ENCODE measurements at places on chromosomes 12 and 14. TPM values are rescaled to one million over a fixed set of nuclear protein-coding genes. Genes with fewer than 3 reads are reported as not detected.

Gene ADAM21
- 0.09 TPM for total RNA-seq

Gene SMARCC2
- 46.8 TPM for total RNA-seq

Gene STON2
- 34.5 TPM for total RNA-seq

Gene PTGER2
- 1.4 TPM for total RNA-seq

Gene EFS
- 20.8 TPM for total RNA-seq

Gene IL26
- total RNA-seq, result not detected

Gene HCAR2
- not detected for total RNA-seq

Gene PIK3C2G
- 0.18 TPM for total RNA-seq

Gene FOXN4
- 0.04 TPM for total RNA-seq

Gene PRH2
- total RNA-seq, result not detected

Gene FLVCR2
- 11.0 TPM for total RNA-seq

Gene NAV3
- 34.6 TPM for total RNA-seq

DNA sequence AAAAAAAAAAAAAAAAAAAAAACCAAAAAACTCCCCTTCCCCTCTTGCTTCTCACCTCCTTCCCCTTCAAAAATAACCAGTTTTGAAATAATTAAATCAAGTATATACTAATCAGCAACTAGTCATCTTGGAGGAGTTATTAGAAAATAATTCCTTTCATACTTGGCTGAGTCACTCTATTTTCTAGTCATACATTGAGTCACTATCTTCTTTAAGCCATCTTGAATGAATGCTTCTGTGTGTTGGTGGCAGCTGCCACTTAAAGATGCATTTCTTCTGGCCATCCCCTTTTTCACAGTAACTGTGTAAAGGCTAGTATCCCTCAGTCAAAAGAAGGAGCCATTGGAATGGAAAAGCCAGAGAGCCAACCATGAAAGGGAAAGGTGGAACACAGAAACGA lies 84.2 kb upstream of the TMEM263 start:
- peaks cover 10% of the 10 kb centered on the region for H3K36me3 ChIP-seq
- H3K4me3 ChIP-seq, result no peak overlapping the region
- DNase-seq, result no peak
- no peaks in the 10 kb centered on the region for H3K4me1 ChIP-seq

DNA sequence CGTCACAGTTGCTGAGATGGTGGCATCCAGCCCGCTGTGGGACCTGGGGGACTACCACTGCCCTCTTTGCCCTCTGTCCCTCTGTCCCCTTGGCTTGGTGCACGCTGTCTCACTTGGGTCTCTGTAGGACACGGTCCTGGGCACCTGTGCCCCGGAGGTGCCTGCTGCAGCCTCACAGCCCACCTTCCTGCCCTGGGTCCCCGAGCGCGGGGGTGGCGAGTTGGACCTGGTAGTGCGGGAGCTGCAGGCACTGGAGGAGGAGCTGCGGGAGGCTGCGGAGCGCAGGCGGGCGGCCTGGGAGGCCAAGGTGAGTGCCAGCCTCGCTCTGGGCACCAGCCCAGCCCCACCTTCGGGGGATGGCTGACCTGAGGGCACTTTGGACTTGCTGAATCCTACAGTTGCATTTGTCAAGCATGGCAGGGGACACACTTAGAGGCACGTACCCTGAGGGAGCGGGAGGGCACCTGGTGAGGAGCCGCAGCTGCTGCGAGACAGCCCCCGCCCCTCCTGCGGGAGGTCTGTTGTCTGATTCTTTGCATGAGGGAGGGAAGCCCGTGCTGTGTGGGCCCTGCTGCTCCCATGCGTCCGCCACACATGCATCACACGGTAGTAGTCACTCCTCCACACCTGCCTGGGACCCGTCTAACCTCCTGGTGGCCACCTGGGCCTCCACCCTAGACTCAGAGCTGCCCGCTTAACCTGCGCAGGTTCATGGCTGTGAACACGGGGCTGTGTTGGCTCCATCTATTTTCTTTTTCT lies 6.8 kb downstream of the TEDC1 start:
- H3K27me3 ChIP-seq, result no peaks in the 10 kb centered on the region
- H3K36me3 ChIP-seq, result peaks cover 7% of the 10 kb centered on the region
- no peak overlapping the region for H3K27ac ChIP-seq
- H3K4me3 ChIP-seq, result no peak overlapping the region
- H3K4me1 ChIP-seq, result peaks cover 23% of the 10 kb centered on the region
- DNase-seq, result no peak

DNA sequence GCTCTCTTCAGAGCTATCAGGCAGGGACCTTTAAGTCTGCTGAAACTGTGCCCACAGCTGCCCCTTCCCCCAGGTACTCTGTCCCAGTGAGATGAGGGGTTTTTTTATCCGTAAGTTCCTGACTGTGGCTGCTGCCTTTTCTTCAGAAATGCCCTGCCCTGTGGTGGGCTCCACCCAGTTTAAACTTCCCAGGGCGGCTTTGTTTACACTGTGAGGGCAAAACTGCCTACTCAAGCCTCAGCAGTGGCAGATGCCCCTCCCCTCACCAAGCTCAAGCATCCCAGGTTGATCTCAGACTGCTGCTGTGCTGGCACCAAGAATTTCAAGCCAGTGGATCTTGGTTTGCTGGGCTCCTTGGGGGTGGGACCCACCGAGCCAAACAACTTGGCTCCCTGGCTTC lies 46.9 kb upstream of the SLC16A7 start:
- no peak overlapping the region for H3K4me3 ChIP-seq
- H3K27me3 ChIP-seq, result no peaks in the 10 kb centered on the region
- DNase-seq, result no peak
- no peaks in the 10 kb centered on the region for H3K4me1 ChIP-seq
- no peak overlapping the region for H3K27ac ChIP-seq

GRCh38 chr12:46360908-46361666 lies 11.5 kb downstream of the SLC38A2 start:
- H3K4me1 ChIP-seq, result no peaks in the 10 kb centered on the region
- H3K27ac ChIP-seq, result no peak overlapping the region
- no peak overlapping the region for H3K4me3 ChIP-seq
- peaks cover 45% of the 10 kb centered on the region for H3K36me3 ChIP-seq
- DNase-seq, result no peak

DNA sequence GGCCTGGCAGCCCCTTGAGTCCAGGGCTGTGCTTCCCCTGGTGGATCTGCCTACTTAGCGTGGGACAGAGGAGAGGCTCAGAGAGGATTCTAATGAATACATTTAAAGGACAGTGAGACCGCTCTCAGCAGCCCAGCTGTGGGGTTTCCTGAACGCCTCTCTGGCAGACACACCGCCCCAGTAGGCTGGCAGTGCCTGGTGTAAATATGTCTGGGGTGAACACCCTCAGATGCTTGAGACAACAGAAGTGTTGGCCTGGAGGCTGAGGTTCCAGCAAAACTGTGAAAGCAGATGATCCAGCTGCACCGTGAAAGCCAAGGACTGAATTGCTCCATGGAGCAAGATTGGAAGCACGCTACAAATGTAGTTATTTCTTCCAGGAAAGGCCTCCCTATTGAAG lies 55.1 kb downstream of the LRRC74A start:
- H3K27ac ChIP-seq, result peak overlapping the region; percentile 40
- no peaks in the 10 kb centered on the region for H3K27me3 ChIP-seq
- no peak overlapping the region for H3K4me3 ChIP-seq

DNA sequence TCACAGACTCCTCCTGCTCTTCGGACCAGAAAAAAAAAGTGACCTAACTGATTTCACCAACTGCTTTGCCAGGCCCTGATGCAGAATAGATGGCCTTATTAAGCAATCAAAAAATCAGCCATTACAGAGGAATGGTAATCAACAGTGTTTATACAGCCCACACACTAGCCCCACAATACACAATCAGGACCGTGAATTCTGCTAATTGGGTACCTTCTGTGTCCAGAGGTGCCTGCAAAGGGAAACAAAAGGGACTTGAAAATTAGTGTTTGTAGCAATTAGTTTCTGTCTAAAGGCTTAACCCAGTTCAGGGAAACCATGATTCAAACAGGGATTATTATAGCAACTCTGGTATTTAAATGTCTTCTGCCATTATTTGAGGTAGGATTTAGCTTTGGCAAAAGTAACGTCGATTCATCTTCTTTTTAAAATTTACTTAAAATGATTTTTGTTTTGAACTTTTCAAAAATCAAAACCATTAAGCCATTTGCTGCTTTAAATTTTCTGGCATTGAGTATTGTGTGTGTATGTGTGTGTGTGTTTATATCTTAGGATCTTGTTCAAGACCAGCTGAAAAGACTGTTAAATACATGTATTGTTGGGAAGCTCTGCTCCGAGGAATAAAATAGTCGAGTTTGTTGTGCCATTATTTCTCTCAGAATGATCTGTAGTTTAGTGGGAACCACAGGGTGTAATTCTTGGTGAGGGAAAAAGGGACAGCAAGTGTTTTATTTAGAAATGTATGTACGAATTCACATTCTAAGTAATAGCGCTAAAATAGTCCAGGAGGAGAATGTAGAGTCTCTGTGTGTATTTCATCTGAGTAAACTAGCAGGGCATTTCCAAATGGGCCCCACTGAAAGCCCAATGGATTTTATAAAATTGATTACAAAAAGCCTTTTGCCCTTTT lies 156.1 kb downstream of the PTCSC3 start:
- no peaks in the 10 kb centered on the region for H3K27me3 ChIP-seq
- no peak overlapping the region for H3K4me3 ChIP-seq

GRCh38 chr14:30559638-30560091 lies 707 bp downstream of the G2E3 start:
- no peaks in the 10 kb centered on the region for H3K27me3 ChIP-seq
- DNase-seq, result peak; percentile 76
- H3K27ac ChIP-seq, result peak overlapping the region; percentile 96

- H3K4me3 ChIP-seq, result no peak overlapping the region
- no peaks in the 10 kb centered on the region for H3K27me3 ChIP-seq
- peak; percentile 89 for DNase-seq
- H3K36me3 ChIP-seq, result no peaks in the 10 kb centered on the region
These were observed 74.3 kb downstream of the IGF1 start for GRCh38 chr12:102406033-102406584.

- no peaks in the 10 kb centered on the region for H3K36me3 ChIP-seq
- no peak overlapping the region for H3K4me3 ChIP-seq
- H3K27ac ChIP-seq, result no peak overlapping the region
- H3K4me1 ChIP-seq, result no peaks in the 10 kb centered on the region
- H3K27me3 ChIP-seq, result no peaks in the 10 kb centered on the region
These were observed 377.8 kb downstream of the KCNH5 start for GRCh38 chr14:62667421-62667914.

DNA sequence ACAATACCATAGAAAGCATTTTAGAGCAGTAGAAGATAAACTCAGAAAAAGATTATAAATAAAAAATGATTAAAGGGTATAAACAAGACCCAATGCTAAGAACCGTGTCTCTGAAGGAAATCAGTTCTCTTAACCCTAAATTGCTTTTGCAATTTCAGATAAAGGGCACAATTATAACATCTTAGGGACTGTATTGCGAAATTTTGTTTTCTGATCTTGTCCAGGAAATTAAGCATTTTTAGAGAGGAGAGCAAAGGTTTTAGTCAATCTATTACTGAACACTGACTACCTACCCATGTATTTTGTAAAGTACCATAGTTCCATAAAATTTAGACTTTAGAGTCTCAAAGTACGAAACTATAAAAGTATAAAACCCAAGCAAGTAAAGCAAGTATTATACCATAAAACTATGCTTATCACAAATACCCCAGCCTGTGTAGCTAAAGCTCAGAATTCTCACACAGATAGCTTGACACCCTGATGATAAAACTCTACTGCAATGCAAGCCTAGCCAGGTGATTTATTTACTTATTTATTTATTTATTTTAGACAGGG lies 6.8 kb upstream of the CHPT1 start:
- no peak overlapping the region for H3K27ac ChIP-seq
- peaks cover 4% of the 10 kb centered on the region for H3K36me3 ChIP-seq
- H3K4me3 ChIP-seq, result no peak overlapping the region
- DNase-seq, result no peak

- no peak for DNase-seq
- H3K27me3 ChIP-seq, result peaks cover 14% of the 10 kb centered on the region
- no peaks in the 10 kb centered on the region for H3K36me3 ChIP-seq
These were observed 2.3 kb downstream of the AK7 start for GRCh38 chr14:96394047-96394815.

GRCh38 chr14:35499180-35499579 lies 34.8 kb upstream of the INSM2 start:
- H3K4me1 ChIP-seq, result no peaks in the 10 kb centered on the region
- no peaks in the 10 kb centered on the region for H3K27me3 ChIP-seq
- H3K27ac ChIP-seq, result no peak overlapping the region
- DNase-seq, result no peak

- DNase-seq, result no peak
- no peaks in the 10 kb centered on the region for H3K36me3 ChIP-seq
- no peaks in the 10 kb centered on the region for H3K27me3 ChIP-seq
- H3K27ac ChIP-seq, result no peak overlapping the region
These were observed 11.6 kb downstream of the HCAR2 start for GRCh38 chr12:122691566-122691965.

DNA sequence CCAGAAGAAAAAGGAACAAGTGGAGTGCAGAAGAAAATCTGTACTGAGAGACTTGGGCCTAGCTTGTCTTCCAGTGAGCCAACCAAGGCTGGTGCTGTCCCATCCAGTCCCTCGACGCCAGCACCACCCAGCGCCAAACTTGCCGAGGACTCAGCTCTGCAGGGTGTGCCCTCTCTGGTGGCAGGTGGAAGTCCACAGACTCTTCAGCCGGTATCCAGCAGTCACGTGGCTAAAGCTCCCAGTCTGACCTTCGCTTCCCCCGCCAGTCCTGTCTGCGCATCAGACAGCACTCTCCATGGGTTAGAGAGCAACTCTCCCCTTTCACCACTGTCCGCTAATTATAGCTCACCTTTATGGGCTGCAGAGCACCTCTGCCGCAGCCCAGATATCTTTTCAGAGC lies 15.6 kb downstream of the CIPC start:
- H3K27me3 ChIP-seq, result no peaks in the 10 kb centered on the region
- DNase-seq, result no peak
- no peak overlapping the region for H3K4me3 ChIP-seq
- peaks cover 2% of the 10 kb centered on the region for H3K4me1 ChIP-seq

GRCh38 chr12:45774508-45775162 lies 45.1 kb downstream of the ARID2 start:
- H3K4me1 ChIP-seq, result no peaks in the 10 kb centered on the region
- H3K36me3 ChIP-seq, result no peaks in the 10 kb centered on the region
- H3K27me3 ChIP-seq, result no peaks in the 10 kb centered on the region
- no peak overlapping the region for H3K4me3 ChIP-seq
- no peak for DNase-seq

DNA sequence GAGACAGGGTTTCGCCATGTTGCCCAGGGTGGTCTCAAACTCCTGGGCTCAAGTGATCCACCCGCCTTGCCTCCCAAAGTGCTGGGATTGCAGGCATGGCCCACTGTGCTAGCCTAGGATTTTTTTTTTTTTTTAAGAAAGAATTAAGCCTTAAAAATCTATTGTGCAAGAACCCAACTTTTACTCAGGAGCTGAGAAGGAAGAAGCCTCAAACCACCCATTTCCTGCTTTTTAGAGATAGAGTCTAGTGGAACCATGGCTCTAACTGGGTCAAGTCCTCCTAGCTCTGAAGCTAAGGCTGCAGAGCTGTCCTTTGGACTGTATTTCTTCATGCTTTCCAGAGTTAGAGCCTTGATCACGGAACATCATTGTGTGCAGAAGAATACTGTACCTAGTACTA lies 1.3 kb upstream of the TSFM start:
- peaks cover 21% of the 10 kb centered on the region for H3K36me3 ChIP-seq
- peaks cover 8% of the 10 kb centered on the region for H3K4me1 ChIP-seq
- H3K27me3 ChIP-seq, result no peaks in the 10 kb centered on the region
- DNase-seq, result no peak
- no peak overlapping the region for H3K27ac ChIP-seq

- H3K4me1 ChIP-seq, result no peaks in the 10 kb centered on the region
- no peak for DNase-seq
- no peak within 1 kb of the TSS for H3K27ac ChIP-seq
- H3K36me3 ChIP-seq, result no peaks in the 10 kb centered on the region
- H3K4me3 ChIP-seq, result no peak within 1 kb of the TSS
- no peaks in the 10 kb centered on the region for H3K27me3 ChIP-seq
These were observed at the start of gene IFNG-AS1 for GRCh38 chr12:67989184-67989920. Gene IFNG-AS1 (plus strand): TSS chr12:67989447.

- H3K27me3 ChIP-seq, result no peaks in the 10 kb centered on the region
- H3K27ac ChIP-seq, result no peak overlapping the region
- no peak overlapping the region for H3K4me3 ChIP-seq
- no peak for DNase-seq
- H3K4me1 ChIP-seq, result no peaks in the 10 kb centered on the region
These were observed 11.6 kb upstream of the ZNF605 start for GRCh38 chr12:132967736-132968135.

Measured in muscle of leg (tissue), 16 donors.